ENCODE measurements at places on chromosomes 12 and 14.

DNA sequence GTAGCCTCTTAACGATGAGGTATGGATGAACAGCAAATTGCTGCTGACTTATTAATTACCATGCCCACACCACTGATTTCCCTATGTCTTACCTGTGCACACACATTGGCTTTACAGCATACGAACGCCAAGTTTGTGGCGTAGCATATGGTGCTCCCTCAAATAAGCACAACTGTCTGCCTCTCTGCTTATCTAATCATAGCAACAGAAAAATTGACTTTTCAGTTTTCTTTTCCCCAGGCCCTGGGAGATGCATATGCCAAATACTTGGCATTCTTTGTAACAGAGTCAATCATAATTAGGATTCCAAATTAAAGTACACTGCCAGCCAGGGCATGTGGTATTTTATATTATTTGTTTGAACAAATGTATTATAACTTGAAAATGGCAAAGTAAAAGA is 625.5 kb downstream of the DIO2 start:
- DNase-seq: no peak

GRCh38 chr14:55877942-55878341 is 240.3 kb upstream of the PELI2 start:
- DNase-seq: no peak

DNA sequence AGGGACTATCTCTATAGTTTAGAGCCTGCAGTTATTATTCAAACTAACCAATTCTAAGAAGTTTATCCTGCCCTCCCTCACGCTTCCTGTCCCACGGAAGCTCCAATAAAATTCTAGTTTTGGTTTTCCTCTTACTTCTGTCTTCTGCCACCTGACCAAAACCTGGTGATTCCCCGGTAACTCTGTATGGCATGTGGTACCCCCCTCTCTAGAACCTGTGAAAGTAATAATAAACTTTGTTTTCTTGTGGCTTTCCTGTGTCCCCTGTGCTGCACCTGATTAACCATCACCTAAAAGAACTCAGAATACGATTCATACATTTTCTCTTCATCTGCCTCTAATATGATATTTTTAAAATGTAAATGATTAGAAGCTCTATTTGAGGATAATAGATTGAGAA is 379.8 kb downstream of the APAF1 start:
- no peak for DNase-seq

- DNase-seq: peak; percentile 26
Measured at GRCh38 chr14:29805415-29806123, 122.1 kb downstream of the PRKD1 start.

GRCh38 chr12:58416236-58416635 is 474.9 kb downstream of the ATP23 start:
- no peak for DNase-seq

- DNase-seq: peak; percentile 45
Measured at GRCh38 chr12:53948650-53949593, 5.8 kb upstream of the HOXC12 start.

- no peak for DNase-seq
Measured at GRCh38 chr12:130729344-130729743, 13.2 kb upstream of the RIMBP2 start.

- DNase-seq: no peak
Measured at GRCh38 chr14:94386085-94387031, 2.0 kb downstream of the SERPINA1 start.

- DNase-seq: no peak
Measured at GRCh38 chr12:12097891-12098690, 27.4 kb downstream of the BCL2L14 start.

GRCh38 chr12:93848523-93849101 is 171.4 kb downstream of the CRADD start:
- no peak for DNase-seq

DNA sequence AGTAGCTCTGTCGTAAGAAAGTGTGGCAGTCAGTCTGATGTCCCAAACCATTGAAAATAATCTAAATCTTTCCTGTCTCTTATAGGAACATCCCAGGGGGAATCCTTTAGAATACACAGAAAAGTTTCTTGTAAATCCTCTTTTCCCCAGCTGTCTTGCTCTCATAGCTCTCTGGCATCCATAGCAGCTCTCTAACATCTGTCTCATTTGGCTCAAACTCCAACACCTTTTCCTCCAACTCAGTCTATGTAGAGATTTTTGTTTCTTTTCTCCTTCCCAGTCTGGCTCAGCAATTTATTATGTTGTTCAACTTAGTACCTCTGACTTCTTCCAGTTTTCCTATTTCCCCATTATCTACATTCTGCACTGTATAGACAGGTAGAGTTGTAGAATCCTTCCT is 84.4 kb upstream of the NEDD1 start:
- no peak for DNase-seq

GRCh38 chr12:19633194-19633593 is 193.9 kb downstream of the AEBP2 start:
- DNase-seq: no peak

DNA sequence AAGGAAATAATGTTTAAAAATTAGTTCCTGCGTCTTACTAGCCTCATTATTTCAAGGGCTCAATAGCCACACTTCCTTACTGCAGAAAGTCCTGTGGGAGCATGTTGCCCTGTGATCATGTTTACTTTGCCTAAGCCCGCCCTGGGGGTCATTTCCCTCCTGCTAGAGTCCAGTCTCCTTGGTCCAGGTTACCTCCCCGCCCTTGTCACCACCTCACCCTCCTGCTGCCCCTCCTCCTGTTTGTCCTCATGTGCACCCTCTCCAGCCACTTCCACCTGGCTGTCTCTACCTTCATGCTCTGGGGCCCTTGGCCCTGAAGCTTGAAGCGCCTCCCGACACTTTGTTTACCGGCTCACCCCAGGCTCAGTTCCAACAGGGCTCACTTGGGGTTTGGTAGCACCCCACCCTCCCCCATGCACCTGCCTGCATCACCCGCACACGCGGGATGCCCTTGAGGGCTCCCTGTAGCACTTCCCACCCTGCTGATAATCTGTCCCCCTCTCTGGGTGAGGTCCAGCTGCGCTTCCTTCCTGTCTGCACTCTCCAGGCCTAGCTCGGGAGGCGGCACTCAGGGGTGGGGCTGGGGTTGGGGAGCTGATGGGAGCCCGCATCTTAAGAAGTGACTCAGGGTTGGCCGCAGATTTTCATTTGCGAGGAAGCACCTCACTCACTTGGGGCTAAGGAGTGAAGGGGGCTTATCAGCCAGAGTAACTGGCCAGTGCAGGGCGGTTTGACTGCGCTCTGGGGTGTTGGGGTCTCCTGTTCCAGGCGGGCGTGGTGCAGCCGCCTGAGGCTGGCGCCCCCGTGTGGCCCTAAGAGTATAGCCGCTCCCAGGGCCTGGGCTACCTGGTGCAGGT is 40.1 kb downstream of the SMIM41 start:
- DNase-seq: peak; percentile 60

DNA sequence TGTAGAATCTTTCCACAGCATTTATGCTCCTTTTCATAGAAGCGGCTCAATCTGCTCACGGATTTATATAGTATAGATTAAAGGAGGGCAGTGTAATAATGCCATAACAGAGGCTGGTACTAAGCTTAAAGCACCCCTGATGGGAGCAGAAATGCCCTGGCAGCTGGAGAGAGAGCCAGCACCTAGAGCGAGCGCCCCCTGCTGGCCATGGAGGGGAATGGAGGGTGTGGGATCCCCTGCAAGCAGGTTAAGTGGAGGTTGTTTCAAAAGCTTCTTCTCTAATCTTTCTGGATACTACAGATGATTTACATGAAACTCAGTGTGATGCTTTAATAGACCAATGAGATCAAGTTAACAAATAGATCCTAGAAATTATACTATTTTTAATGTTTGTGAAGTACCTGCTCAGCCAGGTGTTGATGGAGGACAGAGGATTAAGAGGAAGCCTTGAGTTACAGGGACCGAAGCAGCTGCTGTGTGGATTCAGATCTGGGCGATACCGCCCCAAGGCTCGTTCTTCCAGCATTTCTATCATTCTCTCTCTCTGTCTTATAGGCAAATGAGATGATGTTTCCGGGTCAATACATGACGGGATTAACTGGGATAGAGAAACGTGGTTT is 1519.3 kb upstream of the TMEM132C start:
- DNase-seq: peak; percentile 61

DNA sequence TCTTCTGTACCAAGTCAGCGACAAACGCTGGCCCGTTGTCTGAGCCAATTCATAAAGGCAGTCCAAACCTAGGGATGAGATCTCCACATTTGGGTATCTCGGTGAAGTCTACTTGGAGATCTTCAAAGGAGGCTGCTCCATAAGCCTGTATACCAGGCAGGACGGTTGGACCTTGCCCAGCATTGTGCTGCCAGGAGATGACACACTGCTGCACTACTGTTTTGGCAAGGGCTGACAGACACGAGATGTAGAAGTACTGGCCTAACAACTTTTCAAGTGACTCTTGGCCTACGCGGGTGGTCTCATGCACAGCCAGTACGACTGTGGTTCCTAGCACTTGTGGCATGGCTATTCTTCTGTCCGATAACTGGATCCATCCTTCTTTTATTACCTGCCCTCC is 135.3 kb downstream of the SLC38A6 start:
- no peak for DNase-seq

- DNase-seq: no peak
Measured at GRCh38 chr12:213527-213932, 427 bp downstream of the SLC6A12 start.

DNA sequence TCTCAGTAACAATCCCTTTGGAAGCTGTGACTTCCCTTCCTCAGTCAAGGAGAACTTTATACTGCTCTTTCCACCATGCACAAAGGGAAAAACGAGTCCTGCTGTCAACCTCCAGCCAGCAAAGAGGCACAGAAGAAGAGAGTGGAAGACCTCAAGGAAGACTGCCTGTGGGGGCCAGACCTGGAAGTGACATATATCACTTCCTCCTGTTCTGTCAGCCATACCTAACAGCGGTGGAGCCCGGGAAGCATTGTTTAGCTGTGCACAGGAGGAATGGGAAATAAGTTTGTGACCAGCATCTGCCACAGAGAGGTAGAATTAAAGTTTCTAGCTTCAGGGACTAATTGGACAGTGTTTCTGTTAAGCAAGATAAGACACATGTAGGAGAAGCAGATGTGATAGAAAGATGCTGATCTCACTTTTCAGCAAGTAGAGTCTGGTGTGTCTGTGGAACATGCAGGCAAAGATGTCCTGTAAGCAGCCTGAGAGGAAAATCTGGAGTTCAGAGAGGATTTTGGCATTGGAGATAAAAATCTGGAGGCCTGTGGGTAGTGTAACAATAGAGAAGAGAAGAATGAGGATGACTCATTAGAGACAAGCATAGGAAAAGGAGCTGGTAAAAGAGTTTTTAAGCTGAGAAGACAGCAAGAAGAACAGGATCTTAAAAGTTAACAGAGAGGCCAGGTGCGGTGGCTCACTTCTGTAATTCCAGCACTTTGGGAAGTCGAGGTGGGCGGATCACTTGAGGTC is 141.6 kb upstream of the CPSF6 start:
- DNase-seq: no peak

DNA sequence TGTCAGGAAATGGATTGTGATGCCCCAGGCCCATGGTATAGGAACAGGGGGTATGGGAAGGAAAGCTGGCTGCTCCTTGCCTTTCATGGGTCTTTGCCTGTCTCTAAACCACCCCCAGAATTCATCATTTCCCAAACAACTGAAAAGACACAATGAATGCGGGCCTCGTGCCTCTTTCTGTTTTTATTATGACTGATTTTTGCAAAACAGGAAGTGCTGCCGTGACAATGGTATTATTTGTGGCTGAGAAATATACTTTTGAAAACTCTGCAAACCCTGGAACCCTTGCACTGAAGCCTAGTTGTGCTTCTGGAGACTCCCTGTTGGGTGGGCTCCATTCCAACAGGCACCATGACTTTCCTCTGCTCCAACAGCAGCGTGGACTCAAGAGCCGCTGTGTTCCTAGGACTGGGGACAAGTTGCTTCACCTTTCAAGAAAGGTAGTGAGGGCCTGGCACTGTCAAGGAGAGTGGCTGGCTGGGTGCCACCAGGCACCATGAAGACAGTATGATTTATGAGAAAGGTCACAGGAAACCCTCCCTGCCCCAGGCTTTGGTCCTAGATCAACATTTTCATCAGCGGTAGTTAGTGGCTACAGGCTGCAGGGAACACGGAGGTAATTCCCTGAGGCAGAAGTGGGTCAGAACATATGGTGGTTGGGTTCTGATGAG is 4.8 kb upstream of the DGLUCY start:
- DNase-seq: no peak

DNA sequence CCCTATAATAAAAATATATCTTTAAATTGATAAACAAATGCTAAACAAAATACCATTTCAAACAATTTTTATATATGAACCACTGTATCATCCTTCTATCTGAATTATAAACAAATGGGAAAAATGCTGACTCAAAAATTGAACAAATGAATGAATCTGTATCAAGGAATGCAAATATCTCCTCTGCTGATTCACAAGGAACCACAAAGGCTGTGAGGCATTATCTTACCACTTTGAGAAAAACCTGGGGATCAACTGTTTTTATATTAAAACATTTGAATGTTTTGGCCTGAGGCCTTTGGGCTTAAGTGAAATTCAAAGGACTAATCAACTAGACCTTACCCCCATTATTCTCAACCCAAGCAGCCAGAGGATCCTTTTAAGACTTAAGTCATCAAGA is 86.3 kb downstream of the EML5 start:
- DNase-seq: no peak

- DNase-seq: no peak
Measured at GRCh38 chr12:111295176-111295575, 73.7 kb downstream of the PHETA1 start.

GRCh38 chr12:7709969-7710675 is 1.1 kb upstream of the DPPA3 start:
- no peak for DNase-seq

- peak; percentile 11 for DNase-seq
Measured at GRCh38 chr12:38664661-38665269, 240.6 kb downstream of the CPNE8 start.

DNA sequence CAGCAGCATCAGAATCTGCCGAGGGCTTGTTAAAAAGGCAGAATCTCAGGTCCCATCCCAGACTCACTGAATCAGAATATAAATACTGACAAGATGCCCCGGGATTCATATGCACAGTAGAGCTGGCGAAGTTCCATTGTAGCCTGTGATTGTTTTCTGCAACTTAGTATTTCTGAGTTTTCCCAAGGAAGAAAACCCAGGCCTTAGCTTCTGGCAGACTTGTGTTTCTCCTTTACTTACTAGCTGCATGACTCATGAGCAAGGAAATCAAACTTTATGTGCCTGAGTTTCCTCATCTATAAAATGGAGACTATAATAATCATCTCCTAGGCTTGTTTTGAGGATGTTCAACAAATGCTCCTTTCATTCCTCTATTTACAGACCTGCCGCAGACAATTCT is 278.5 kb upstream of the PLEKHG7 start:
- DNase-seq: no peak

DNA sequence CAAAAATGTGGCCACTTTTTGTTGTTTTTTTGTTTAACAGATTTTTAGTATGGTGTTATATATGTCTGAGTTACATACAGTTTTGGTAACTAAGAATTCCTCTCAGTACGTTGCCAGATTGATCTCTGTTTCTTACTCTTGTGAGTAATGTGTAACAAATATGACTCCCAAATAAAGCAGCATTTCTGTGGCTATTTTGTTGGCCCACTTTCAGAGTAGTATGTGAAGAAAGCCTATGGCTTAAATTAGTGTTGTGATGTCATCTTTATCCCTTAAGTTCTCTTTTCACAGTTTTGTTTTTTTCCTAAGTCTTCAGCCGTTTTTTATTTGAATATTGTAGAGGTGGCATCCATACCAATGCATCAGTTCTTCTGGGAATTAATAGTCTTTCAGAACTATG is 10.7 kb downstream of the PCNX4 start:
- no peak for DNase-seq

- DNase-seq: peak; percentile 84
Measured at GRCh38 chr12:122980183-122981035, at the start of gene ARL6IP4. ARL6IP4 (plus strand) TSS chr12:122980681; CDS start chr12:122981140, 459 bp downstream.

GRCh38 chr12:111687255-111687654 is 1.4 kb downstream of the ACAD10 start:
- peak; percentile 48 for DNase-seq

Measured in erythroblast (primary cell).